ENCODE measurements at places on chromosomes 11 and 22.
A peak's percentile ranks its signal among the peaks of the same experiment; 100 is the strongest.

- DNase-seq, result peak; percentile 83
Measured at GRCh38 chr22:39534591-39535356, 2.2 kb upstream of the RPS19BP1 start.

DNA sequence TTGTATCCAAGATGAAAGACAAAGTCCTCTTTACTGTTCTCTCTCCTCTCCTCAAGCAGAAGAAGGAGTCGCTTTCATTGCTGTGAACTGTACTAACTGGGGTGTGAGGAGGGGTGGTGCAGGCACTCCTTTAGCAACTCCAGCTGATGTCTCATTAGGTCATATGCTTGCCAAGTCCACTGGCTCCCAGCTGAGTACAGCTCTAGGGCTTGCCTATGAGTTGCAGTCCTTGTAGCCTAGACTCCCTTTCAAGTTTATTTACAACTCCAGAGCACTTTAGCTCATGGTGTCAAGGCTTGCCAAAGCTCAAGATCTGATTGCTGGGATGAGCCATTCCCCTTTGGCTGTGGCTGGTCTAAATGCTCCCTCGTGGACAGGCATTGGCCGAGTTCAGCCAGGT, 55.1 kb upstream of the PDGFD start:
- DNase-seq, result no peak

DNA sequence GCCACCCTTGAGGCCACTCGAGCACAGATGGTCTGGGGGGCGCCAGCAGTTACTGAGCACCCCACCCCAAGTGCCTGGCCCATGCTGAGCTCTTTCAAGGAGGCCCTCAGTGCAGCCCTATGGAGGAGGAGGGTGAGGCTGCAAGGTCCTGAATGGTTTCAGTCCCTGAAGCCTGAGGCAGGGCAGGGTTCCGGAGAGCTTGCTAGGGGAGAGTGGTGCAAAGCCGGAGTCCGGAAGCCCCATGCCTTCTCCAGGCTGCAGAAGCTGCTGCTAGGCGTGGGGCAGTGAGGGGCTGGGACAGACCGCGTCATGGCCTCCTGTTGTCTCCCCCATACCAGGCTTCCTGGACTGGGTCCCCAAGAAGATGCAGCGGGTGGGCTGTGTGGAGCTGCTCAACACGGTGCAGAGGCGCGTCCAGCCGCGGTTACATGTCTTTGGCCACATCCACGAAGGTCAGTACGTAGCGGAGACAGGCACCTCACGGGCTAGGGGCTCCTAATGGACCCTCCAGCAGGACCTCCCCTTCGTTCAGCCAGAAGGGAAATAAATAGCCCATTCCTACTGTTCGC, 90.6 kb downstream of the MPPED1 start:
- no peak for DNase-seq

- DNase-seq, result no peak
Measured at GRCh38 chr11:107706531-107706930, 5.3 kb downstream of the SLN start.

- no peak for DNase-seq
Measured at GRCh38 chr11:10048350-10048749, 245.7 kb downstream of the SBF2 start.

GRCh38 chr11:131977231-131977630, 606.8 kb downstream of the NTM start:
- no peak for DNase-seq

DNA sequence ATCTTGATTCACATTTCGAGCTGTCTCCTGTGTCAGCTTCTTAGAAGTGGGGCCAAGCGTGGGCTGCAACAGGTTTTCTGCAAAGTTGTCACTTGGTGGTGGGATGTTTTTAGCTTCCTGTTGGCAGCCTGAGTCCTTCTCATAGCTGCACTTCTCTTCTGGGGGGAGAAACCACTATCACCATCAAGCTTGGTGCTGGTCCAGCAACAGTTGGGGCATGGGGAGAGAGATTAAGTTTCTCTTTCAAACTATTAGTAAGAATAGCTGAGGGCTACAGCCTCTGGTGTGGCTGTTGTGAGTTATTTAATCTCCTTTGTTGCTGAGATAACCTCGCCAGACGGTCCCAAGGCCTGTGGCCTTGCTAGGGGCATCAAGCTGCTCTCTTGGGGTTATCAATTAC, 123.3 kb upstream of the CRYBB3 start:
- no peak for DNase-seq

DNA sequence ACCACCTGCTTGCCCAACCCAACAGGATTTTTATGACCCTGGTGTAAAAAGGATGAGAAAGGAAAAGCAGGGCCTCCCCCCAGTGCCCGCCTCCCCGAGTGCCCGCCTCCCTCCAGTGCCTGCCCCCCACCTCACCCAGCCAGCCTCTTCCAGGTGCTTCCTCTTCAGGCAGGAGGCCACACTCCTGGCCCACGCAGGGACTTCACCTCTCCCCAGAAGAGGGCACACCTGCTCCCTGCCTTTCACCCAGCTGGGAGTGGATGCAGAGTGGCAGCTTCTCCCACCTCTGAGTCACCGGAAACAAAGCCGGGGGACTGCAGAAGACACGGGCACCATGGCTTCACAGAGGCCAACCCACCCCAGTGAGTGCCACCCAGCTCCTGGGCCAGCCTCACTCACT, 16.1 kb downstream of the CPT1A start:
- peak; percentile 41 for DNase-seq

- no peak for DNase-seq
Measured at GRCh38 chr11:120712881-120713280, 201.3 kb downstream of the GRIK4 start.

DNA sequence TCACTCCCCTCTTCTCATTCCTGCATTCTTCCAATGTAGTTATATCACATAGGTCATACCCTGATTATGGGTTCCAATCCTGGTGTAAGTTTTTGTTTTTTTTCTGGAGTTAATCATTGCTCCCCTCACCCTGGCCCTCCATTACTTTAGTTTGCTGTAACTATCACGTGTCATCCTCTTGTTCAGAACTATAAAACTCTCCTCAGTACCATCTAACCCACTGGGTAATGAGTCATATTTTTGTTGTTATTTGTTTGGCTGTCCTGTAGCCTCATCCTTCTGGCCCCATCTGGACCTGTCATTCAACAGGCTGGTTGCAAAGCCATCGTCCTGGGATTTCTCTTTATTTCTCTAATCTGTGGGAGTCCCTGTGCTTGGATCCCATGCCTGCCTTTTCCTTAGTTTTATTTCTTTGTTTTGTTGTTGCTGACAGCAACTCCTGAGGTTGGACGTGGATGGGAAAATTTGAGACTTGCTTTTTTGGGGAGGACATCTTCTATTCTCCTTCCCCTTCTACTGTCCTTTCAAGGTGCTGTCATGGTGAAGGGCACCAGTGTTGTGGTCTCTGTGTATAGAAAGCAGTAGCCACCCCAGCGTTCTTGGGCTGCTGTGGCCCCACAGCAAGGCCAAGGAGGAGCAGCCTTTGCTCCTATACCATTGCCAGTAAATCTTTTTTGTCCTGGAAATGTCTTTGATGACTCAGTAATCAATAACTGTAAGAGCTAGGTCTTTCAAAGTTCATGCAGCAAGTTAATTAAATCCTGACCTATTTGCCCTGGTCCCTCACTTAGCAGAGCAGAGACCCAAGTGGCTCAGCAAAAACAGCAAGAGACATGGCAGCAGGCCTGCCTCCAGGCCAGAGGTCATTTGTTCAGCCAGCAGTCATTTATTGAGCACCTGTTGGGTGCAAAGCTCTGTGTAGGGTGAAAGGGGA, 82.5 kb downstream of the C22orf31 start:
- no peak for DNase-seq

GRCh38 chr11:59418156-59418555, 8.1 kb downstream of the OR5A2 start:
- DNase-seq, result no peak

- no peak for DNase-seq
Measured at GRCh38 chr22:41830174-41830573, 2.7 kb upstream of the SREBF2 start.

DNA sequence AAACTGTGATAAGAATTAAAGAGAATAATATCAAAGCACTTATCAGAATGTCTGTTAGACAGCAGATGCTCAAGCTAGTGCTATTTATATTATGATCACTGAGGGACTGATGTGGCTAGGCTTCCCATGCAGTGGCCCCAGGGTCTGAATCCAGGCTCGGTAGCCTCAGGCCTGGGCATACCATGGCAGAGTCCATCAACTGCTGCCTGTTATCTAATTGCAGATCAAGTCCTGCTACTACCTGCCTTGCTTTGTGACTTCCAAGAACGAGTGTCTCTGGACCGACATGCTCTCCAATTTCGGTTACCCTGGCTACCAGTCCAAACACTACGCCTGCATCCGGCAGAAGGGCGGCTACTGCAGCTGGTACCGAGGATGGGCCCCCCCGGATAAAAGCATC, 57.5 kb downstream of the TIMP3 start:
- DNase-seq, result no peak

DNA sequence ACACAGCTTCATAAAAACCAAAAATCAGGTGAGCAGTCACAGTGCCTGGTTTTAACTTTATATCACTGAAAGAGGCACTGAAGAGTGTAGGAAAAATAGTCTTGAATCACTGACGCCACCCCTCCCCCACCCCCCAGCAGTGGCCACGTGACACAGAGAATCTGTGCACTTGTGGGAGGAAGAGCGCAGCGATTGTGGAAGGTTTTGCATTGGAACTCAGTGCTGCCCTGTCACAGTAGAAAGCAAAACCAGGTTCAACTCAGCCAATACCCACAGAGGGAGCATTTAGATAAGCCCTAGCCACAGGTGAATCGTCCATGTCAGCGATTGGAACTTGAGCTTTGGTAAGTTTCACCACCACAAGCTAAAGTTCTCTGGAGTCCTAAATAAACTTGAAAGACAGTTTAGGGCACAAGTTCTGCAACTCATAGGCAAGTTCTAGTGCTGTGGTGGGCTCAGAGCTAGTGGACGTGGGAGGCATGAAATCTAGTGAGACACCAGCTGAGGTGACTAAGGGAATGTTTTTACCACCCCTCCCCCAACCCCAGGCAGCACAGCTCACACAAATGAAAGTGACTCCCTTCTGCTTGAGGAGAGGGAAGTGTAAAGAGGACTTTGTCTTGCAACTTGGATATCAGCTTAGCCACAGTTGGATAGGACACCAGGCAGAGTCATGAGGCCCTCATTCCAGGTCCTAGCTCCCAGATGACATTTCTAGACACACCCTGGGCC, 13.3 kb downstream of the OR52B2 start:
- DNase-seq, result no peak

DNA sequence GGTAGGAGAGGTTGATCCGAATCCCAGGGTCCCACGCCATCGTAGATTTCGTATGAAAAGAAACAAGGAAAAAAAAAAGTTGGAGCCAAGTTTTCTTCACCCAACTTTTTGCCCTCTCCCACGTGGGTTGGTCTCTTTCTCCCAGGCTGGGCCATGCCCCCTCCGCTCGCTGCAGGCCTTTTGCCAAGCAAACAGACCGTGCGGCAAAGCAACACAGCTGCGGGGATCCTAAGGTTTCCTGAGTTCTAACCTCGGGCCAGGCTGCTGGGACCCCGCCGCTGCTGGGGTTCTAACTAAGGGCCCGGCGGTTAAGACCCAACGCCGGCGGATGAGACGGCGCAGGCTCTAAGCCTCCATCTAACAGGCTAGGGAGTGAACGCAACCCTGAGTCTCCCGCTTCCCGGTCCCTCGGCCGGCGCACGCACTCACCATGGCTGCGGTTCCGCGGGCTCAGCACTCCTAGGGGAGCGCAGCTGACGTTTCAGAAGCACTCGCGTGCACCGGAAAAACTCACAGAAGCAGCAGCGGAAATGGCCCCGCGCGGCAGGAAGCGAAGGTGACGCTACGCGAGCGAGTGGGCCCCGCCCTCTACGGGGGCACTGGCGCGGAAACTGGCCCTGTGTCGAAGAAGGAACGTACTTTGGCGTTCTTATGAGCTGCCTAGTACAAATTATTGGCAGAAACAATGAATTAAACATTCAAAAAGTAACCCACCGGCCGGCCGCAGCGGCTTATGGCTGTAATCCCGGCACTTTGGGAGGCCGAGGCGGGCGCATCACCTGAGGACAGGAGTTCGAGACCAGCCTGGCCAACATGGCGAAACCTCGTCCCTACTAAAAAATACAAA, at the start of gene SNU13:
Gene SNU13 (minus strand): TSS at position 503 of the 847 bp plus-strand sequence. CDS start 71 bp downstream, at position 432.
- peak; percentile 89 for DNase-seq

GRCh38 chr11:125123947-125124617, 12.7 kb upstream of the TMEM218 start:
- no peak for DNase-seq

GRCh38 chr22:35837101-35837727, 119.5 kb downstream of the APOL5 start:
- DNase-seq, result no peak

DNA sequence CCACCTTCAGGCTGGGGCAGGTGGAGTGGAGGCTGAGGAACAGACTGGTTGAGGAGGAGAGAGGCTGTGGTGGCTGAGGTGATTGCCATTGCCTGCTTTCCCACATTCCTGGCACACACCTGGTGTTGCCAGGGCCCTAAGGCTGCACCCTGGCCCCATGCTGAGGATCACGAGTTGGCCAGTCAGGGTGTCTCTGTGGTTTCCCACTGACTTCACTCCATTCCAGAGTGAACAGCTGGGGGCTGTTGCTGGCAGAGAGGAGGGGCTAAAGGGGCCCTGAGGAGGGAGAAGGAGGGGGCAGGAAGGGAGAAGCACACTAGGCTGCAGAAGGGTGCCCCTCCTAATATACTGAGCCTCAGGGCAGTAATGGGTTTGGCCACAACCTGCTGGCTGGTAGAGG, 1.8 kb downstream of the TMEM86A start:
- no peak for DNase-seq

DNA sequence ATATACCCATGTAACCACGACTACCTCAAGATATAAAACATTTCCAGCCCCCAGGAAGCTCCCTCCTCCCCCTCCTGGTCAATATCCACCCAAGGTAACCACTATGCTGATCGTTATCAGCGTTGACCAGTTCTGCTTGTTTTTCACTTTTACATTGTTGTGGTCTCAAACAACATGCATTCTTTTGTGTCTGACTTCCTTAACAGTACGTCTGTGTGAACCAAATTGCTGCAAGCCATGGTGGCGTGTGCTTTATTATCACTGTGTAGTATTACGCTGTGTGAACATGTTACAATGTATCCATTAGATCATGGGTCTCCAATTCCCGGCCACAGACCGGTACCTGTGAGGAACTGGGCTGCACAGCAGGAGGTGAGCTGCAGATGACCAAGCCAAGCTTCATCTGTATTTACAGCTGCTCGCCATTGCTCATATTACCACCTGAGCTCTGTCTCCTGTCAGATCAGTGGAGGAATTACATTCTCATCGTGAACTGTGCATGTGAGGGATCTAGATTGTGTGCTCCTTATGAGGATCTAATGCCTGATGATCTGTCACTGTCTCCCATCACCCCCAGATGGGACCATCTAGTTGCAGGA, 15.5 kb upstream of the GRK3 start:
- no peak for DNase-seq

- no peak for DNase-seq
Measured at GRCh38 chr22:23376256-23376655, 195.9 kb downstream of the BCR start.

GRCh38 chr22:25134028-25134427, 65.6 kb upstream of the CRYBB3 start:
- no peak for DNase-seq

DNA sequence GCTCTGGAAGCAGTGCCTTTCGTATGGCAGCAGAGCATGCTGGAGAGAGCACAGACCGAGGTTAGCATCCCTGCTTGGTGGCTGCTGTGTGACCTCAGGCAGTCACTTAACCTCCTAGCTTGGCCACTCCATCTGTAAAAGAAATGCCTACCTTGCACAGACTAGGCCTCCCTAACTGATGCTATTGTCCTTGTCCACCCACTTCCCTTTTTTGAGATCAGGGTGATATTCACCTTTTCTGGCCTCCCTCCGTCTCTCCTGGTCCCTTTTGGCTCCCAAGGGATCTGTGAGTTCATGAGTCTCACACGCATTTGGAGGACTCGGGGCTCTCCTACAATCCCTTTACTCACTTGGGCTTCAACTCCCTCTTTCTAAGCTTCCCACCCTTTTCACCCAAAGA, 37.2 kb downstream of the TECTA start:
- DNase-seq, result no peak

- DNase-seq, result no peak
Measured at GRCh38 chr22:48371391-48371790, 1456.3 kb downstream of the BRD1 start.

Data from T-helper 9 cell (primary cell).